ENCODE measurements at places on chromosomes 7 and 10.

DNA sequence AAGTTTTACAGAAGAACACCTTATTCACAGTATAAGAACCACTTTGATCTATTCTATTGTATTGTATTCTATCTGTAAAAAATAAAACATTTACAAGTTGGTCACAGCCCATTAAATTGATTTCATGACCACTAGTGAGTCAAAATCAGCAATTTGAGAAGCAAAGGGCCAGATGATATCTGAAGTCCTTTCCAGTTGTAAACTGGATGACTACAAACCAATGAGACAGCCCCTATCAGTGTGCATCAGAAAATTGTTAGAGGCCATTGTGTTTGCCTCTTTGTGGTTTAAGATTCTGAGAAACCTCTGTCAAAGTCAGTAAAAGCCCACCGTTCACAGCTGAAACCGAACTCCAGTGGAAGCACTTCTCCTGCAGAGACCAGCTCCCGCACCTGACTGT lies 54.8 kb downstream of the TBXAS1 start:
- DNase-seq = no peak

GRCh38 chr7:143069912-143070500 lies 17.9 kb downstream of the OR6V1 start:
- DNase-seq = no peak

DNA sequence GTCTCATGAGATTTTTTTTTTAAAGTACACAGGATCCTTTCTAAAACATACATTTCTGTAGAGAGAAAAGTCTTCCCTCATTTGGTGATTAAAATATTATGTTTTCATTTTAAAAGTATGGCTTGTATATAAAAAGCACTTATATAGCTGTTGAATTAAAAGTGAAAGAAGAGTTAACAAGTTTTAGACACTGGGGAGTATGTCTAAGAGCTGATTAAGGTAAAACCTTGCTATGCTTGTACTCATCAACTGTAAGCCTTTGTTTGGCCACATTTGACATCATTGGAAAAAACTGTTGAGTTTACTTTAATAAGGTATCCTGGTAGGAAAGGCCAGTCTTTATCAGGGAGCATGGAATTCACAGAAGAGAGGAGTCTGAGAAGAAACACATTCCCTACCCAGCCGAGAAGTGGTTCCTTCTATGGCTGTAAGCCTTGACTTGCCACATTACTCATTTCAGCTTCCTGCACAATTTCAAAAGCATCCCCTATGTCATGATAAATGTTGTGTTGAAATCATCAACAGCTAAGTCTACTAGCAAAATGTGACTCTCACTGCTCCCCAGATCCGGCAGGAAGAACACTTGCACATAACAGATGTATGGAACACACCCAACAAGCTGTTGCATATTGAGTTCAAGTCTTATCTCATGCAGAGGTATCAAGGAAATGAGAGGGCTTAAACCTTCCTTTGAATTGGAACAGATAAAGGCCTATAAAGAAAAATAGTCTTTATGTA lies 171.8 kb upstream of the CDK1 start:
- DNase-seq = peak; percentile 97

DNA sequence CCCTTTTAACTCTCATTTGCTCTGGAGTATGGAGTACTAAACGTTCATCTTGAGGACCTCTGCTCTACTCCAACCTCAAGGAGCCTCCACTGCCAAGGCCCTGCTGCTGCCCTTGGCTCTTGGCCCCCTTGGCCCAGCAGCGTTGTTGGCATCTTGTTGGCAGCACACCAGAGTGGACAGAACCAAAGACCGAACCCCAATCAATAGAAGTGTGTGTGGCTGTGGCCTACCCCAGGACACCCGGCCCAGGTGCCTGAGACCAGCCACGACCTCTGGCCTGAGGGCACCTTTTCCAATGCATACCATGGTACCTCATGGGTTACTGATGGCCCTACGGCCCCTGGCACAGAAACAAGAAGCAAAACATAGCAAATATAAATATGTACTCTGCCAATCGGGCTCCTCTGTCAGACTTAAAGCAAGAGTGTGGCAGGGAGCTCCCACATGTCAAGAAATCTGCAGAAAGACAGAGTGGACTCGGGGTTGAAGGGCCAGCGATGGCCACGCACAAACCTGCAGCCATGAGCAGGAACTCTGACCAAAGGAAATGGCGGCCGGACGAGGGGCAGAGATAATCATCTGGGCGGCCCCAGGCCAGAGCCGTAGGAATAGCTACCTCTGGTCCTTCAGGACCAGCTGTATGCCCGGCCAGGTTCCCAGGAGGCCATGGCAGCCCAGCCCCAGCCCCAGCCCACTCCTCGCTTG lies 2.9 kb downstream of the NPC1L1 start:
- DNase-seq = no peak

- DNase-seq = peak; percentile 86
These were observed 34.2 kb upstream of the ANKRD2 start for GRCh38 chr10:97538411-97538810.

DNA sequence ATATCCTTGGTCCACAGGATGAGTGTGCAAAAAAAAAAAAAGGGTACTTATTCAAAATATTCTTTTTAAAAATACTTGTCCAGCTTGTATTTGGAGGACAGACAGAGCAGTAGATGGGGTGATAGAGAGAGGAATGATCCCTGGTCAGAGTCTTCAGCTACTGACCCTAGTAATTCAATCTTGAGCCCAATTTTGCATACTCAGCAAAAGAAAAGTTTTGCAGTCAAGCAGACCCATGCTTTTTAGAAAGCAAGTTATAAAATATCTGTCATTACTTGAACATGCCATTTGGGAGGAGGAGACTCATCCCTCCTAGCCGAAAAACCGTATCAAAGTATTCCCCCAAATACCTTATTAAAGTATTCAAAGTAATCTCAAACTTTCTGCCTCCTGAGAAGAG lies 585.0 kb downstream of the KCNMA1 start:
- no peak for DNase-seq

DNA sequence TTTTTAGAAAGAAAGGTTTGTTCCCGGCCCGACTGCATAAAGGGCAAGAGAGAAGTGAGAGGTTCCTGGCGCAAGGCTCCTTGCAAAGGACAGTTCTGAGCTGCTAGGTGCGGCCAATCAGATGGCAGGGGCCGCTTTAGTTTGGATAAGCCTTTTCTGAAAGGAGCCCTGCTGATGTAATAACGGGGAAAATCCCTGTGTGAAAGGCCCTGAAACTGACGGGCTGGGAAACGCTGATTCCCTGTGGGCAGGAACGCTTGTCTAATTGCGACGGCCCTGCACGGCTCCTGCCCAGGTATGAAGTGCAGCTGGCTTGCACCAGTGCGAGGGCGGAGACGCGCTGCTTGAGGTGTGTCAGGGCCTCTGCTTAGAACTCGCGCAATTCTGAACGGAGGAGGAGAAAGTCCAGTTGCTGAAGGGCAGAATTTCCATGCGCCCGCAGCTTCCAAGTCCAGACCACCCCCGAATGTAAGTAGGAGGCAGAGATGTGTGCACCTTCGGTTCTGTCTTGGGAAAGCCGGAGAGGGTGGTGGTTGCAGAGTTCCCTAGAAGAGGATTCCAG lies 30.5 kb downstream of the TACC2 start:
- no peak for DNase-seq

GRCh38 chr10:329361-330099 lies 194.3 kb downstream of the ZMYND11 start:
- DNase-seq = peak; percentile 97

GRCh38 chr7:50648570-50649169 lies 83.5 kb upstream of the DDC start:
- DNase-seq = no peak

- no peak for DNase-seq
These were observed 969.9 kb downstream of the KCNMA1 start for GRCh38 chr10:76667408-76668370.

DNA sequence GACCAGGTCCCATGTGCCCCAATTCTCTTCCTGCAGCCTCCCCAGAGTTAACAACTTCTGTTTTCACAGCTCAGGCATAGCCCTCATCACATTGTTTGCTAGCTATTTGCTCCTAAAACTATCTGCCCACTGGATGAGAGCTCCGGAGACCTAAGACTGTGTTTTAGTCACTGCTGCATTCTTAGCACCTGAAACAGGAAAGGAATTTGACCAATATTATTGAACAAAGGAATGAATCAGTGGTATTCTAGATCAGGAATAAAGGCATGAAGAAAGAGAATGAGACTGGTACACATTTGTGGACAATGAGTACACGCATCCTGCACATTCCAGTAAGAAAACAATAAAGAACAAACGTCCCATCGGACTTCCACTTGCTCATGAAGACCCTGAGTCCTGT lies 54.8 kb downstream of the PPP1R17 start:
- no peak for DNase-seq

DNA sequence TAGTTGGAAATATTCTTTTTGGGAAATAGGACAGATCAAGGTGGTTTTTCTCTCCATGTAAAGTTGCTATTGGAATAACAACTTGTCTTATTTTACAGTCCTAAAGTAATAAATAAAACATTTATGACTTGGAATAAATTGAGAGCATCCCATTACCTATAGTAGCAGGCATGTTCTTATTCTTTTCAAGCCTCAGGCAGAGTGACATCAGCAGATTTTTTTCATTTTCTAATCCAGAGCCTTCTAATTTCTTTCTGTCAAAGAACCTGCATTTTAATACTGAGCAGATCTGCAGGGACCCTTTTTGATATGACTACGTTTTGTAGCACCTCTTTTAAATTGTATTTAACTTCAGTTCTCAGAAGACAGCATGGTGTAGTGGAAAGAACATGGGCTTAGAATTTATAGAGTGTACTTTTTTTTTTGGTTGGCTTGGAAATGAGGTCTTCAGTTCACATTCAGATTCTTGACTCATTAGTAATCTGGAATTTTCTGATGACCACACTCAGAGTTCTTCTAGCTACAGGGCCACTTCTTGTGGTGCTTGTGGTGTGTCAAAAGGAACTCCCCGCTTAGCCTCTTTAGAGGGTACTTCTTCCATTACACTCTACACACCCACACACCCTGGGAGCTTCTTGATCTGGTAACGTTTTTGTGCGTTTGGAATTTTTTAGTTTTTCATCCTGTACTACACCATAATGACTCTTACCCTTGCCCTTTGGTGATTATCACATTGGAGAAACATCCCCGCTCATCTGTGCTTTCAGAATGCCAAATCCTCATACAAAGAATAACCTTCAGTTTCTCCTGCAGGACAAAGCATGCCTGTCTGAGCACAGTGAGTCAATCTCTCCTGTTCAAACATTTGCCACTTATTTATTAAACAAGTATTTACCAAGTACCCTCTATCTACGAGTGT lies 34.6 kb downstream of the AGK start:
- peak; percentile 98 for DNase-seq

- no peak for DNase-seq
These were observed 209.8 kb upstream of the SEMA3D start for GRCh38 chr7:85396676-85397075.

DNA sequence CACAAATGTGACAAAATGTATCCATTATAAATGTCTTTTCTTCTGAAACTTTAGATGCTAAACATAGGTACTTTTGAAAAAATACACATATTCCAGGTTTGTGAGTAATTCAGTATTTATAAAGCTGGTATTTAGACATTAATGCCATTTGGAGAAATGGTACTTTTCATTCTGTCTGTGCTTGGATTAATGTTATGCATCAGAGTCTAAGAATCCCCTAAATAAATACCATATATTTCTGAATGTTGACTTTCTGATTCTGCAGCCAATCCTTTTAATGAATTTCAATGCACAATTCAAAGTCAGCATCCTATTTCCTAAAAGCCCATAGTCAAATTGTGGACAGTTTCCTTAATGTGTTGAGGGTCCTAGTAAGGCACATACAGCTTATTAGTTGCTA lies 145.0 kb downstream of the DKK1 start:
- DNase-seq = peak; percentile 43

All from iris pigment epithelial cell (primary cell).